Endothelial cell (in vitro differentiated cells): ENCODE measurements at places on chromosomes 5 and 9. TPM values are rescaled to one million over a fixed set of nuclear protein-coding genes. Genes with fewer than 3 reads are reported as not detected.

Gene HAVCR2
- 0.15 TPM for total RNA-seq

Gene CDC20B
- not detected for total RNA-seq

Gene OR1B1
- total RNA-seq: not detected

Gene BNC2
- 20.1 TPM for total RNA-seq

Gene SHOC1
- total RNA-seq: not detected

Gene TEX48
- not detected for total RNA-seq

Gene RORB
- 0.51 TPM for total RNA-seq

Gene EXOC3
- total RNA-seq: 43.9 TPM

Gene SHISAL2B
- 1.4 TPM for total RNA-seq

Gene RUSC2
- 22.3 TPM for total RNA-seq

Gene DOLK
- total RNA-seq: 18.2 TPM

Gene SLCO6A1
- 0.51 TPM for total RNA-seq

Gene SGCD
- total RNA-seq: 1.2 TPM

Gene SLC1A3
- total RNA-seq: 4.0 TPM

Gene PCDHA9
- total RNA-seq: 1.7 TPM

Gene DBH
- total RNA-seq: 0.08 TPM
